ENCODE measurements at places on chromosomes 3 and 15.

DNA sequence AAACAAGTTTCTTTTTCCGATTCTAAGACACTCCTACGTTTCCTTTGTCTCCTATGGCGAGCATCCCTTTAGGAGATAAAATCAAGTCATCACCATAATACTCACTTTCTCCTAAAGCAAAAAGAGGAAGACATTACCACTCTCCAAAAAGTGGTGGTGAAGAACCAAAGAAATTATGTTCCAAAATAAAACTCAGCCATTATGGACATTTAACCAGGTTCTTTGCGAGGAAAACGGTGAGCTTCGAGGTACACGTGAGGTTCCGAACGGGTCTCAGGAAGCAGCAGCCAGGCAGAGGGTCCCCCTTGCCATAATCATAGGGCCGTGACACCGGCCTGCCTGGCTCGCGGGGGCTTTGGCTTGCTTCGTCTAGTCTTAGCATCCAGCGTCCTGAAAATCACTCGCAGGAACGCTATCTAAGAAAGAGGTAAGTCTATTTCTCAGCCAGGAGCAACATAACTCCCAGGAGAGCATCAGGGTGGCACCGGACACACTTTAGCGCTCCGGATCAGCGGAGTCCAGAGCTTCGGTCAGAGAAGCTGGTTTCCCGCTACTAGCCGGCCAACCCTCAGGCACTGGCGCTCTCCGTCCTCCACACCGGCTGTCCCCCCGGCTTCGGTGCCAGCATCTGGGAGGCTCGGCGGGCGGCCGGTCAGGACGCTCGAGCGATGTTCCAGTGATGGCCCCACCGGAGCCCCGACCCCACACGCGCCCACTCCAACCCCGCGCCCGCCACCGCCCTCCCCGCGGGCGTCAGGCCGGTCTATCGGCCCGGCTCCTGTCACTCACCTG, 581 bp downstream of the IP6K1 start:
- no peak for DNase-seq

GRCh38 chr3:132346841-132347736, 29.9 kb downstream of the ACP3 start:
- no peak for DNase-seq

GRCh38 chr3:88996691-88997090, 110.7 kb upstream of the EPHA3 start:
- no peak for DNase-seq

DNA sequence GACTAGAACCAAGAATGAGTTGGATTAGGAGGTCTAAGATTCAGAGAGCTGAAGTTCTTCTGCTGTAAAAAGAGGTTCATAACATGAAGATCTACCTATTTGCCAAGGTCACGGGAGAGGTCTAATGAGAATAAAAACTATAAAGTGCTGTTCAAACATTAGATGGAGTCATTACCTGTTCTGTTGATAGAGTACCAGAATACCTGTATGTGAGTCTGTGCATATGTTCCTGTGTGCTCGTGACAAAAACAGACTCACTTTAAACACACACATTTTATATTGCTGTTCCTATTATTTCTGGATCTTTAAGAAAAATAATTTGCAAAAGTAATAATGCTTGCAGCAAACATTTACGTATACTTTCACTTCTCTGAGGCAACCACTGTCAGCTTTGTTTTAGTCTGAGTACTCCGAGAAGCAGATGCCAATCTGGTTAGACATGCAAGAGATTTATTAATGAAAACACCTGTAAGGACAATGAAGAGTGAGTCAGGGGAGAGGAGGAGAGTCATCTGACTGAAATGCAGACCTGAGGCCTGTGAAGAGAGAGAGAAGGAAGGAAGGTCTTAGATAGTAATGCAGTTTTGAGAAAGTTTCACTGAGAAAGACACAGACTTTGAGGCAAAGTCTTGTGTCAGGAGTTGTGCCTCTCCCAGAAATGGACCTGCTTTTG, 221.2 kb downstream of the SQOR start:
- no peak for DNase-seq

- DNase-seq: no peak
Observed at GRCh38 chr3:79178471-79179180, 589.2 kb downstream of the ROBO1 start.

- DNase-seq: no peak
Observed at GRCh38 chr3:116084999-116085791, 360.1 kb downstream of the LSAMP start.

Data from SK-MEL-5 (cell line).